ENCODE measurements at places on chromosomes 6 and 20.

DNA sequence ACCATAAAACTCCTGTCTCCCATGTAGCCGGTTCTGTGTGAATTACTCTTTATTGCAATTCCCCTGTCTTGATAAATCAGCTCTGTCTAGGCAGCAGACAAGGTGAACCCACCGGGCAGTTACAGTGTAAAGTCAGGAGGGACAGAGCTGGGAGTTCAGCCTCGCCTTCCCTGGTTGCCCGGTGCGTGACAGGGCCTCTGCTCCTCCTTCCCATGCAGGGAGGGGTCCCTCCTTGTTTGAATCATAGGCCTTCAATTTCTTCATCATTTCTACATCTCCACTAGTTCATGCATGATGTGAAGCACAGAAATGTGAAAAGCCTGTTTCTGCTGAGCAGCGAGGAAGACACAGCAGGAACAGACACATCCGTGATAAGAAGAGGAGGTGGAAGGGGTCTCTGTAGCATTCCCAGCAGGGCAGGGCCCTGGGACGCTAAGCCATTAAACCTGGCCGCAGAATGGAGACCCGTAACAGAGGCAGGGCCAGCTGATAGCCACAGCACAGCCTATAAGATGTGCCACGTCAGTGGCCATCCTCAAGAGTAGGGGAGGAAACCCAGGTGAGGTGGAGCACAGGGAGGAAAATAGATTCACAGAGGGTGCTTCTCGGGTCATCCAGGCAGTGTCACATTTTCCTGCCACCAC, 106.7 kb upstream of the CST7 start:
- DNase-seq, result no peak

DNA sequence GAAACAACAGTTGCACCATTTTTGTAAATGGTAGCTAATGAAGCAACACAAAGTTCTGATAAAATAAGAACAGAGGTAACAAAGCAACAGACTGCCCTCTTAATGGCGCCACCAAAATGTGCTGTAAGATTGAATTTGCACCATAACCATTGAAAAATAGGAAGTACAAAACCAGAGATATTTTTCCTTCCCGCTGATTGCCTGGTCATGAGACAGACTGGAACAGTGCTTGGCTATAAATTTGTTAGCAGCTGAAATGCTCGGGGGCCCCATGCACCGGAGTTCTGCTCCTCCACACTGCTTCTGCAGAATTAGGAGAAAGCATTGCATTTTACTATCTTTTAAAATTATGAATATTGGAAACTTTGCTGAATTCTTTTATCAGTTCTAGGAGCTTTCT, 164.4 kb upstream of the QKI start:
- DNase-seq, result no peak

DNA sequence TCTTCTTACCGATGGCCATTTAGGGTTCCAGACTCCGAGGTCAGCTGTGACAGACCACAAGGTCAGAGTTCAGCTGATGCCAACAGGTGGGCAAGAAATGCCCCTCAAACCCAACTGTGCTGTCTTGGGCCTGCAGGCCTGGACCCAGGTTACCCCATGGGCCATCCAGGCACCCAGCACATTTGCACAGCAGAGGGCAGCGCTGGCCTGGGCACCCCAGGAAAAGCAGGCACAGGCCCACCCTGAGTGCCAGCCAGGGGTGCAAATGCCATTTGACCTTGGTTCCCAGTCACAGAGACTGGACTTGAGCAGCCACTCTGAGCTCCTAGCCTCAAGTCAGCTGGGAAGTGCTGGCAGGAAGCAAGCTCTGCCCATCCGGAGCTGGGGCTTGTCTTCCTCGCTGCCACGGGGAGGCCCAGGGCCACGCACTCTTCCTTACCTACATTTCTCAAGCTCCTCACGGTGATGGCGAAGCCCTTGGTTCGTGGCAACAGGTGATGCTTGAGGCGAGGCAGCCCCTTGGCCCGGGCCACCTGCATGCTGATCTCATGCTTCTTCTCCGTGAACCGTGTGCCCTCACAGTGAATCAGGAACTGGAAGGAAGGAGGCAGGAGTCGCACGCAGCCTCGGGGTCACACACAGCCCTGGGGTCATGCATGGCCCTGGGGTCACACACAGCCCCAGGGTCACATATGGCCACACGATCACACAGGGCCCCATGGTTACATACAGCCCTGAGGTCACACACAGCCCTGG, 120.8 kb downstream of the AGPAT4 start:
- DNase-seq, result no peak

DNA sequence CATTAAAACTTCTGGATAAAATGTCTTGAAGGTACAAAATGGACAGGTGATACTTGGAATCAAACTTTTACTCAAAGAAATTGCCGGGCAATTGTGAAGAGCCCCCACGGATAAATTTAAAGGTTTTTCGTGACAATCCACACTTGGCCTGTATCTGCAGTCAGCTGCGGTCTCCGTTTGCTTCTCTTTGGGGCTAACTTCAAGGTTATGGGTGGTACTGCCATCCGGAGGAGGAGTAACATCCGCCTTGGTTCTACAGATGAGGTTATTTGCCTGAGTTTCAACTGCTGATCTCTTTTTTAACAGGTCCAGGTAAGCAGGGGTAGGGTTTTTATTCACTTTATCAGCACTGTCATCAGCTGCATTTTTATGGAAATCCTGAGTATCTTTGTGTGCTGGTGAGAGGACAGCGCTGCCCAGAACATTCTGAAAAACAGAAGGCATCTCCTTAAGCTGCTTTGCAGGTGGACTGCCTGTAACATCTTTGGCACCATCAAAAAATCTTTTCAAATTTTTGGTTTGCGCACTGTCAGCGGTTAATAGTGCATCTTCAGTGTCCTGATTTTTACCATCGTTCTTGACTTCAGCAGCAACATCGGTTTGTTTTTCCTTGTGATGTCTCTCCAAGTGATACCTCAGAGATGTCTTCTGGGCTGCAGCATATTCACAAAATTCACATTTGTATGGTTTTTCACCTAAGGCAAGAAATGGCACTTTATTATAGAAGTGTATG, 16.9 kb downstream of the ZNF217 start:
- no peak for DNase-seq

GRCh38 chr20:59837623-59838394, 95.6 kb downstream of the SYCP2 start:
- DNase-seq, result no peak

- DNase-seq, result no peak
Observed at GRCh38 chr6:130009146-130009545, 9.2 kb upstream of the L3MBTL3 start.

DNA sequence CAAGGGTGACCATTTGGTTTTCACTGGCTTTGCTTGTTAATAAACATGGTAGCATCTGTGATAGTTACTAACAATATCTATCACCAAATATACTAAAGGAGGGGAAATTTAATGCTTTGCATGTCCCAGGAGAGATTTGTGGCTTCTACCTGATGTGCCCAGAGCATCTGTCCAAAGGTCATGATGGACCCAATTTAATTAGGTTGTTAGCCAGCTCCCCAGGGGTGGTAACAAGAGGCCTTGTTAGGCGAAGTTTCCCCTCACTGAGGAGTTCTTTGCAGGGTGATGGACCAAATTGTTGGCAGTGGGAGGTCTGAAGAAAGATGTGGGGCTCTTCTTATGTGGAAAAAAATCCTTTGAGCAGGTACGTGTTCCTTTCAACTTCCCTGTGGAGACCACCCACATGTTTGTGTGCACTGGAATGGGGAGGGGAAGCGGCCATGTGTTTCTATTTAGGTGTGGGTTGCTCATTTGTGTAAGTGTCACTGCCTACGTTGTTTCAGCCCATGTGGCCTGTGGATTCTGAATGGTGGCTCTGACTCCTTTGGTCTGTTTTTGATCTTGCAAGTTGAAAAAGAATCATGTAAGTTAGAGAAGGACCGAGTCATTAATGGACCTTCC, 137.6 kb downstream of the CLIC5 start:
- no peak for DNase-seq

DNA sequence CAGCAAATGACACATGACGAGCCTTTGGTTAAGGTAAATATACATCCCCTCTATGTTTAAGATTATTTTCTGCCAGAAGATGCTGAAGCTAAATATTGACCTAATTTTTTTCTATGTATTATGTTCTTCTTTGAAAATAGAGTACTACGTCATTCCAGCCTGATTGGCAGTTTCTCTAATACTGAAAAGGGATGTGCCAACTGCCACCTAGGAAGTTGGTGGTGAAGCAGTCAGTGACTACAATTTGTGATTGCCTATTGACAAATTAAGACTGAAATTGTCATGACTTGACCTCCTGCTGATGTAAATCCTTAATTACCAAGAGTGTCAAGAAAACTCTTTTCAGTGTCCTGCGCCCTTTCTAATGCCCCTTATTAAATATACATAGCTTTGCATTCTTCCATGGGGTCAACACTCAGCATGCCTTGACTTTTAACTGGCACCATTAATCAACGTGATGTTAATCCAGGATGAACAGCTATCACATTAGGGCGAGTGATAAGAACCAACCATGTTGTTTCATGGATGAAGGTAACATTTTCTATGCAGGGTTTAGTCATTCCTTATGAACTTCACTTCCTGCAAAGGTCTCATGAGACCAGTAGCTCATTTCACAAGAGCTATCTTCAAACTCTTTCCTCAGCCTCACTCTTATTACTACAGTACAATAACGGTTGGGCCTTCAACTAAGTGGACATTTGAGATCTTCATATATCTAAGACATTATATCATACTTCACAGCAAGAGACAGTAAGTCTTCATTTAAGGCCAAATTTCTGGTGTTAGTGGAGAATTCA, 22.5 kb upstream of the SGK1 start:
- no peak for DNase-seq

- no peak for DNase-seq
Observed at GRCh38 chr6:64477391-64477790, 841.8 kb downstream of the PHF3 start.

- no peak for DNase-seq
Observed at GRCh38 chr6:36052097-36052496, 24.5 kb downstream of the MAPK14 start.

GRCh38 chr20:20312562-20312961, 55.3 kb upstream of the INSM1 start:
- no peak for DNase-seq

DNA sequence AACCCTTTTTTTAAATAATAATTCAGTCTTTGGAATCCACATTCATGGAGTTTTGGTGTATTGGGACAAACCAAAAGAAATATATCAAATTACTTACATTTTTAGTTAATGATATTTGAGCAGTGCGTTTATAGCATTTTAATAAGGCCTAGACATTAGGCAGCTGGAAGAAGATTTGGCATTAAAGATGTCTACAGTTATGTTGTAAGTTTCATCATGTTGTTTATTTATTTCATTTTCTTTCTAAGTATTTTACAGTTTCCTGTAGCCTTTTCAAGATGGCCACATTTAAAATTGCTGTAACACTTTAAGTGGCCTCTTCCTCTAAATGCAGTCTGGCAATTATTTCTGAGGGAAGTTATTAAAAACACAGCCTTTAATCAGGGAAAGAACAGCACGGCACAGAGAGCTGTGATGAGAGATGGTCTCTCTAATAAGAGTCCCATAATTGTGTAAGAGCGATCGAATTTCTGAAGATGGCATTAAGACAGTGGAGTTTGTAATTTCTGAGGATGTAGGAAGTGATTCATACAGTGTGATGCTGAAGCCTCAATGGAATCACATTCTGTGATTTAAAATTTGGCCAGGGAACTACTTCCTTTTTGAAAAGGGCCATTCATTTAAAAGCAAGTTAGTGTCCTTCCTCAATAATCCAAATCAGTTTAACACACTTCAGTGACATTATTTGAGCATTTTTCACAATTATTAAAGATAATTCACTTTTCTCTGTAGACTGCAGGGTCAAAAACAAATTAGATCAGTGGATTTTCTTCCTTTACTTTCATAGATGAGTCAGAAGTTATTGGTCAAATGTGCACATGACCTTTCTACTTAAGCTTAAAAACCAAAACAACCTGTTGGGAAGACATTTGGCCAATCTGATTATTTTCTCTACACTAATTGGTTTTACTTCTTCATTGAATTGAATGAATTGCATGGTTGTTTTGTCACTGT, 52.4 kb upstream of the EDN3 start:
- DNase-seq, result no peak

- DNase-seq, result peak; percentile 57
Observed at GRCh38 chr6:35970181-35970580, 49.3 kb upstream of the SRPK1 start.

GRCh38 chr6:111552241-111552744, 53.4 kb downstream of the TRAF3IP2 start:
- DNase-seq, result peak; percentile 87

DNA sequence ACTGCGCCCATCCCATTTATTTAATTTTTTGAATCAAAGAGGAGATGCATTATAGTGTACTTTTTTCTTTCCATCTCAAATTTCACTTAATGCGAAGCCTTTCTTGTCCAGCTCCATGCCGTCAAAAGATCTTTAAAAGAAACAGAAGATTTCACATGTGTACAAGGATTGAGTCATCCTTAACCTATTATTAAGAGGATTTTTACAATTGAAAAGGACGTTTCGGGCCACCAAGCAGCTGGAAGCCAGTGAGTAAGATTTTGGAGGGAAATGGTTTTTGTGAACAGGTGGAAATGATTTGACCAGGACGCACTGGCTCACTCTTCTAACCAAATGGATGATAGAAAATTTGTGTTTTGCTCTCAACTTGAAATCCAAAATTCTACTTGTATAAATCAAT, 15.1 kb upstream of the CCDC170 start:
- no peak for DNase-seq

GRCh38 chr6:94144807-94145206, 725.4 kb upstream of the EPHA7 start:
- DNase-seq, result peak; percentile 66

GRCh38 chr6:106120006-106120405, 33.9 kb downstream of the PRDM1 start:
- no peak for DNase-seq

DNA sequence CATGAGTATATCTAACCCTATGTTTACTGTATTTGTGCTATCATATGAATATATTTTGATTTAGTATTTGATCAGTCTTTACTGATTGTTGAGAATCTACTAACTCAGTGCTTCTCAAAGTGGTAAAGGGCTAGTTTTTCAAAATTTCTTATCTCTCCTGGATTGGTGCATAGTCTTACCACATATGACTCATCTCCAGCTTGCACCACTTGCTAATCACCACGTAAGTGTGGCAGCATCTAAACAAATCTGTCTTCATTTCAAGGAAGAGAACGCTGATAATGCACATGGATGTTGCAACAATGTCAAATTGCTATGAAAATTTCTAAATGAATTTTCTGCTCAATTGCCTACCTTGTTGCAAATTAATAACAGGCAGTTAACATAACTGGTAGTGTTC, 299.5 kb downstream of the PAX1 start:
- no peak for DNase-seq

- no peak for DNase-seq
Observed at GRCh38 chr6:72626126-72626525, 4.3 kb downstream of the KCNQ5 start.

All from foreskin keratinocyte (primary cell).